Breast epithelium (tissue), 4 donors: ENCODE measurements at places on chromosomes 7 and 10. TPM values are rescaled to one million over a fixed set of nuclear protein-coding genes. Genes with fewer than 3 reads are reported as not detected.

DNA sequence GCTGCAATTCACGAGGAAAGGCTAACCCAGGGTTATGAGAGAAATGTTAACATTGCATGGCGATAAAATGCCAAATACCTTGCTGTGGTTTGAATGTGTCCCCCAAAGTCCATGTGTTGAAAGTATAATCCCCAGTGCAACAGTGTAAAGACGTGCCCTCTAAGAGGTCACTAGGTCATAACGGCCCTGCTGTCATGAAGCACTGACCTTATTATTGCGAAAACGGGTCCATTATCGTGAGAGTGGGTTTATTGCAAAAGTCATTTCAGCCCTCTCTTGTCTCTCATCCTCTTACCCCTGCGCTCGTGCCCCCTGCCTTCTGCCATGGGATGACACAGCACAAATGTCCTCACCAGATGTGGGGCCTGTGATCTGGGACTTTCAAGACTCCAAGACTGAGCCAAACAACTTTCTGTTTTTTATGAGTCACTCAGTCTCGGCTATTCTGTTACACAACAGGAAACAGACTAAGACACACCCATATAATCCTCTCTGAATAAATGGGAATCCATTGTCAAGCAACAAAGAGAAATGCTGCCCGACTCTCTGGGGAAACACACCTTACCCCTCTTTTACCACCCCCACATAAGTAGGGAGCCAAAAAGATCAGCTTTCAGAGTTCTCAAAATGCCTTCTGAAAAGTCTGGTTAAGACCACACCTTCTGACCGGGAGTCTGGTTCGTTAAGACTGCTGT is 73.1 kb upstream of the UCN3 start:
- H3K27me3 ChIP-seq: no peaks in the 10 kb centered on the region
- no peaks in the 10 kb centered on the region for H3K4me1 ChIP-seq
- DNase-seq: no peak
- H3K27ac ChIP-seq: peak overlapping the region; percentile 70
- no peak overlapping the region for H3K4me3 ChIP-seq
- no peaks in the 10 kb centered on the region for H3K36me3 ChIP-seq

DNA sequence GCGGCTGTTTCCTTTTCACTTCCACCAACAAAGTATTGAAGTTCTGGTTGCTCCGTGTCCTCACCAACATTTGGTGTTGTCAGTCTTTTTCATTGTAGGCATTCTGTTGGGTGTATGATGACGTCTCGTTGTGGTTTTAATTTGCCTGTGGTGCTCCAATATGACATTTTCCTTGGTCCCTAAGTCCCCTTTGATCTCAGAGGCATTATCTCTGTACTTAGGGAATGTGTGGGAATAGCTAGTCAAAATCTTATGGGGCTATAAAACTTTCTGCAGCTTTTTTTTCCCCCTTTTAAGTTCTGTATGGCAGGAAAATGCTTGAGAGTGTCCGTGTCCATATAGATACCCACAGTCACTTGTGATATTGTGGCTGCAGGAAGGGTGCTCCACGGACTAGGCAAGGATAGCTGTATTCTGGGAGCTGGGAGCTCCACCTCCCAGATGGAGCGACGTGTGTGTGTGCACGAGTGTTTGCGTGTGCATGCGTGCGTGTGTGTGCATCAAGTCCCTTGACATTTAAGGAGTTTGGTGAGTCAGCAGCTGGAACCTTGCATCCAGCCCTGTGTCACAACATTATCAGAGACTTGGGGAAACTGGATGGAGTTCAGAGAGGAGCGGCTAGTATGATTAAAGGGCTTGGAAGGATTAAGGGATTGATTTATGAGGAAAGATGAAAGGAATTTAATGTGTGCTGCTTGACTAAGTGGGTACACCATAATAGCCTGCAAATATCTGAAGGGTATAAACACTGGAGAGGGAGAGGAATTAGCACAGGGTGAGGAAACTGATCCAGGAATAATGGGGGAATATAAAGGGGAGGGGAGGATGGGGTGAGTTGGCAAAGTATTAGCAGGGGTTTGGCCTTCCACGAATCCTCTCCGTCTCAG is 66.8 kb downstream of the LRMDA start:
- H3K27me3 ChIP-seq: no peaks in the 10 kb centered on the region
- no peak overlapping the region for H3K27ac ChIP-seq
- no peak overlapping the region for H3K4me3 ChIP-seq
- no peaks in the 10 kb centered on the region for H3K36me3 ChIP-seq
- no peak for DNase-seq

DNA sequence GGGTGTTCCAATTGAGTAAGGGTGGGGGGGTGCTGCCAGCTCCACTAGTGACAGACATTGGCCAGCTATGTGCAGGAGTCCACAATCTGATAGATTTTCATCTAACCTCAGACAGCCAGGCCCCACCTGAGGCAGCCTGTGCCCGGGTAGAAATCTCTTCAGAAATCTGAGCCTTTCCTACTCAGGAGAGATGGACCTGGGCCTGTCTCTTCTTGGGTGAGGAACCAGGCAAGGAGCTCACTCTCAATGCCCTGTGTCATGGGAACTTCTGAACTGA is 86.9 kb downstream of the UBE2H start:
- peaks cover 27% of the 10 kb centered on the region for H3K4me1 ChIP-seq
- H3K36me3 ChIP-seq: no peaks in the 10 kb centered on the region
- H3K27ac ChIP-seq: peak overlapping the region; percentile 12

DNA sequence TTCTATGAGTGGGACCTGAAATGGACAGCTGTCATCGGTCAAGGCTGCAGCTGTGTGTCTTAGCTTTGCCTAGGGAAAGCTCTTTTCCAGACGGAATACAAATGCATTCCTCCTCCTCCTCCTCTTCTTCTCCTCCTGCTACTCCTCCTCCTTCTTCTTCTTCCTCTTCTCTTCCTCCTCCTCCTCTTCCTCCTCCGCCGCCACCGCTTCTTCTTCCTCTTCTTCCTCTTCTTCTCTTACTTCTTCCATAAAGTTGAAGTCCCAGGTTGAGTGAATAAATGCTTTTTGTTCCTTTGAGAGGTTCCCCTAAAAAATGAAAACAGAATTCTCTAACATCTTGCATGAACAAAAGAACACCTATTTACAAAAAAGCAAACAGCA is 28.7 kb downstream of the KLF6 start:
- DNase-seq: no peak
- H3K36me3 ChIP-seq: no peaks in the 10 kb centered on the region
- H3K4me3 ChIP-seq: no peak overlapping the region
- no peaks in the 10 kb centered on the region for H3K27me3 ChIP-seq
- no peaks in the 10 kb centered on the region for H3K4me1 ChIP-seq

DNA sequence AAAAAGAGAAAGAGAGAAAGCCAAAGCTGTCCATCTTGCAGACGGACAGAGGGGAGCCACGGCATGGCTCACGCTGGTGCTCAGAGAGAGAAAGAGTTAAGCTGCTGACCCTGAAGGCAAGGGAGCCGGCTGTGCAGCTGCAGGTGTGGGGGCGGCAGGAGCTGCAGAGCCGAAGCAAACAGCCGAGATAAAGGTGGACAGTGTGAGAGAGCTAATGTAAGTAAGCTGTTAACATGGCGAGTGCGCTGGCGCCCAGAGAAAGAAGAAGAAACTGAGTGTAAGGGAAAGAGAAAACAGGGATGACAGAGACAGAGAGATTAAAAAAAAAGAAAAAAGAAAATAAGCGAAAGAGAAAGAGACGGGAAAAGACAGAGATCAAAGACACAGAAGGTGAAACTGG is 18.2 kb downstream of the COL17A1 start:
- H3K4me3 ChIP-seq: no peak overlapping the region
- no peak for DNase-seq
- no peak overlapping the region for H3K27ac ChIP-seq
- H3K4me1 ChIP-seq: no peaks in the 10 kb centered on the region
- no peaks in the 10 kb centered on the region for H3K27me3 ChIP-seq
- no peaks in the 10 kb centered on the region for H3K36me3 ChIP-seq

GRCh38 chr7:133354546-133355324 is 101.9 kb downstream of the EXOC4 start:
- no peak overlapping the region for H3K27ac ChIP-seq
- no peaks in the 10 kb centered on the region for H3K4me1 ChIP-seq
- no peak for DNase-seq
- no peak overlapping the region for H3K4me3 ChIP-seq
- H3K36me3 ChIP-seq: no peaks in the 10 kb centered on the region

- DNase-seq: no peak
- no peaks in the 10 kb centered on the region for H3K36me3 ChIP-seq
- H3K4me3 ChIP-seq: no peak overlapping the region
- no peaks in the 10 kb centered on the region for H3K4me1 ChIP-seq
These were observed 463.6 kb downstream of the PLXNA4 start for GRCh38 chr7:132112657-132113056.

GRCh38 chr10:33609546-33609945 is 275.1 kb upstream of the NRP1 start:
- H3K36me3 ChIP-seq: no peaks in the 10 kb centered on the region
- H3K27me3 ChIP-seq: no peaks in the 10 kb centered on the region
- H3K4me3 ChIP-seq: no peak overlapping the region
- no peak for DNase-seq

DNA sequence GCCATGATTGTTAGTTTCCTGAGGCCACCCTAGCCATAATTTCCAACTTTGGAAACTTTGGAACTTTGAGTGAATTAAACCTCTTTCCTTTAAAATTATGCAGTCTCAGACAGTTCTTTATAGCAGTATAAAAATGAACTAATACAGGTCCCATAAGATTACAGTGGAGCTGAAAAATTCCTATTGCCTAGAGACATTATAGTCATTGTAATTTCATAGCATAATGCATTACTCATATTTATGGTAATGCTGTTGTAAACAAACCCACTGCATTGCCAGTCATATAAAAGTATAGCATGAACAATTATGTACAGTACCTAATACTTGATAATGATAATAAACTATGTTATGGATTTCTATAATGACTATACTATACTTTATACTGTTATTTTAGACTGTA is 88.0 kb upstream of the TMEM229A start:
- no peaks in the 10 kb centered on the region for H3K36me3 ChIP-seq
- H3K4me1 ChIP-seq: no peaks in the 10 kb centered on the region
- H3K4me3 ChIP-seq: no peak overlapping the region
- DNase-seq: no peak
- no peaks in the 10 kb centered on the region for H3K27me3 ChIP-seq

DNA sequence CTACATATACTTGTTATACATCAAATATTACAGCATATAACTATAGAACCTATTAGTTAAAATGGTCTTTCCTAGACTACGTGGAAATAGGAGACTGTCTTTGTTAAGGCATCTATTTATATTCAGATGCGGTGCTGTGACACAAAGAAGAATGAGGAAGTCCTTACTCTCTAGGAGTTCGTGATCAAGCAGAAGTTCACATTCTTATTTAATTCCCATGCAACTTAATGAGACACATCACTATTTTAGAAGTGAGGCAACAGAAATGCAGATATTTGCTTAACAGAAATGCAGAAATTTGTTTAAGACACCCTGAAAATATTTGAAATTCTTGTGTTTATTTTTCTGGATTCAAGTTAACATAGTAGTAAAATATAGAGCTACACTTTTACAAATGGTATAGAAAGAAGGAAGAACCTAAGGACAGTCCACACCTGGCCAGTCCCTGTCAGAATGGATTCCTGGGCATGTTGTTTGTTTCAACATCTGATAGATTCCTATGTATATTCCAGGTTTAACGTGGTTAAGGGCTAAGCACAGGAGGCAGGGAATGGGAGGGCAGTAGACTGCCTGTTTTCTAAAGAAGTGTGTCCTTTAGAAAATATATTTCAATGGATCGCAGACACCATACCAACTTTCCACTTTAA is 70.6 kb upstream of the NXPH1 start:
- no peak overlapping the region for H3K4me3 ChIP-seq
- no peaks in the 10 kb centered on the region for H3K4me1 ChIP-seq
- no peak for DNase-seq
- H3K27ac ChIP-seq: no peak overlapping the region

DNA sequence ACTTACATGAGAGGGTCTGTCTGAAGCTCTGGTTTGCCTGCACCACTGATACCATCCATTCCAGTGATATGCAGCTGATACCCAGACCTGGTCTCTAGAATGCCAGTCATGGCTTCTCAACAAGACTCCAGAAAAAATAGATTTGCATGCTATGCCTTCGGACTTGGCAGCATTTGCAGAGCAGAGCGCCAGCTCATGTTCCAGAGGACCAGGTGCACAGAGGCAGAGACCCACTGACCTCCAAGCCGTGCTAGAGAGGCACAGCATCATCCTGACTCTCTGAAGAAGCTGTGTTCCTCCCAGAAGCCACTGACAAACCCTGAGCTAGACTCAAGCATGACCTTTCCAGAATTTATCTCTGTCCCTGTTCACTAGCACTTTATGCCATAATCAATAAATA is 6.9 kb upstream of the PRKAG2 start:
- H3K4me1 ChIP-seq: no peaks in the 10 kb centered on the region
- H3K4me3 ChIP-seq: no peak overlapping the region
- no peak for DNase-seq
- no peaks in the 10 kb centered on the region for H3K36me3 ChIP-seq

- peaks cover 5% of the 10 kb centered on the region for H3K36me3 ChIP-seq
- H3K27ac ChIP-seq: peak overlapping the region; percentile 48
- no peak overlapping the region for H3K4me3 ChIP-seq
- H3K4me1 ChIP-seq: no peaks in the 10 kb centered on the region
- DNase-seq: no peak
These were observed 97.9 kb downstream of the PTEN start for GRCh38 chr10:87961314-87961713.

DNA sequence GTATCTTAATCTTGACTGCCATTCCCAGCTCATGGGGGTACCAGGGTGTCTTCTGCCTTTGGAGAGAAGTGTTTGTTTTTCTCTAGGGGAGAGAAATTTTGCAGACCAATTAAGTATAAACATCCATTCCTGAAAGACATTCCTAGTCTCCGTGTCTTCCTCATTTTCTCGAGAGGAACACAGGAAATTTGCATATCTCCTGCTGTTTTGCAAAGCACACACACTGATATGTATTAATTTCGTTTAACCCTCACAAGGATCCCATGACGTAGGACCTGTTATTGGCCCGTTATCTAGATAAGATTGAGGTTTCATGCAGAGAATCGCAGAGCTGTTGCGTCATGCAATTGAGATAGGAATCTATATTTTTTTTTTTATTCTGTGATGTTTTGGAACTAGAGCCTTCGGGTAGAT is 944 bp downstream of the RHBDD2 start:
- peak overlapping the region; percentile 91 for H3K4me3 ChIP-seq
- no peaks in the 10 kb centered on the region for H3K4me1 ChIP-seq
- peaks cover 4% of the 10 kb centered on the region for H3K36me3 ChIP-seq
- no peak for DNase-seq
- H3K27ac ChIP-seq: peak overlapping the region; percentile 75

CPA2 gene
- total RNA-seq: not detected

TET1 gene
- total RNA-seq: 6.9 TPM

CUEDC2 gene
- total RNA-seq: 54.4 TPM

RADIL gene
- 4.4 TPM for total RNA-seq

ANXA8 gene
- 29.4 TPM for total RNA-seq

TNS3 gene
- total RNA-seq: 41.0 TPM

TRIM8 gene
- 128 TPM for total RNA-seq

LIPN gene
- not detected for total RNA-seq

TEX47 gene
- total RNA-seq: not detected
